Stimulated activated CD4-positive, alpha-beta T cell treated with anti-CD3 and anti-CD28 coated beads, Interleukin-1b, Interleukin-23, amount 100 ng/mL, for 1 hour (primary cell): ENCODE measurements at places on chromosomes 6 and 20.

- no peak for DNase-seq
These were observed 135.5 kb downstream of the ZDHHC14 start for GRCh38 chr6:157516319-157517026.

- DNase-seq, result no peak
These were observed 47.0 kb upstream of the PREP start for GRCh38 chr6:105449756-105450390.

GRCh38 chr6:106281088-106281487 lies 44.5 kb downstream of the ATG5 start:
- no peak for DNase-seq

- no peak for DNase-seq
These were observed 1.8 kb upstream of the HLA-DQB1 start for GRCh38 chr6:32668226-32668747.

- no peak for DNase-seq
These were observed 505.1 kb upstream of the NRSN1 start for GRCh38 chr6:23620911-23621401.

DNA sequence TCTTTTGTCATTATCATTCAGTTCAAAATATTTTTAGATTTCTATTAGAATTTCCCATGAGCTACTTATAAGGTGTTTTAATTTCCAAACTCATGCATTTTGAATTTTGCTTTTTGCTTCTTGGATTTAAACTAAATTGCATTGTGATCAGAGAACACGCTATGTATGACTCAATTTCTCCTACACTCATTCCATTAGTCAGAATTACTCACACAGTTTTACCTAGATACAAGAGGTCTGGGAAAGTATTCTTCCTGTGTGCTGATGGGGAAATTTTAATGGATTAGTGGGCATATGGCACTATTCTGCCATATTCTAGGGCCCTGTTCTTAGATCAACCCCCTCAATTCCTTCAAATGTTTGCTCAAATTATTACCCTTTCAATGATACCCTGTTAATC lies 49.9 kb upstream of the BMP5 start:
- DNase-seq, result no peak
